A172 (cell line): ENCODE measurements at places on chromosomes 13 and 19. TPM values are rescaled to one million over a fixed set of nuclear protein-coding genes. Genes with fewer than 3 reads are reported as not detected.

DNA sequence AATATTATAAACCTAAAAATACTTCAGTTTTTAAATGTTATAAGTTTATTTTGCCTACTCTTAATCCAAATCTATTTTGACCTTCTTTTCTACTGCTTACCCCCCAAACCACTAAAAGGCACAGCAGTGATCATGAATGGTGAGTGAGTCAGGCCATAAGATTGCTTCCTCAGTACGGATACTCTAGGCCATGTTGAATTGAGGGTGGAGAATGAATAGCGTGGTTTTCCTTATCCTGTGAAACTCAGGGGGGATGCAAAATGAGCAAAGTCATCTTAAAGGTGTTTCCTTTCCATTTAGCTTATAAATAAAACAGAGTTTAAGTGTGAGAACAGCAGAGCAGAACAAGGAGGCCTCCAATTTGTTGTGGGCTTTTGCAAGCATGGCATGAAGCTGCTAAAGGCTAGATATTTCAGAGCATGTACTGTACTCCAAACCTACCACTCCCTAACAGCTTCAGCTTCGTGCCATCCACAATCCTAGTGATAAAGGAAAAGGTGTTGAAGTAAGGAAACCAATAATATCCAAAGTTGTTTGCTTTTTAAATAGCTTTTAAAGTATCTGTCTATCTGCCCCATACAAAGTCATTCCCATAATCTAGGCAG is 25.0 kb downstream of the SERPINE3 start:
- DNase-seq, result peak; percentile 47

The PSG11 gene
- total RNA-seq, result 0.17 and 0.29 TPM in 2 replicates

- peak; percentile 81 for DNase-seq
Measured at GRCh38 chr13:79810669-79811068, 329.7 kb downstream of the NDFIP2 start.

DNA sequence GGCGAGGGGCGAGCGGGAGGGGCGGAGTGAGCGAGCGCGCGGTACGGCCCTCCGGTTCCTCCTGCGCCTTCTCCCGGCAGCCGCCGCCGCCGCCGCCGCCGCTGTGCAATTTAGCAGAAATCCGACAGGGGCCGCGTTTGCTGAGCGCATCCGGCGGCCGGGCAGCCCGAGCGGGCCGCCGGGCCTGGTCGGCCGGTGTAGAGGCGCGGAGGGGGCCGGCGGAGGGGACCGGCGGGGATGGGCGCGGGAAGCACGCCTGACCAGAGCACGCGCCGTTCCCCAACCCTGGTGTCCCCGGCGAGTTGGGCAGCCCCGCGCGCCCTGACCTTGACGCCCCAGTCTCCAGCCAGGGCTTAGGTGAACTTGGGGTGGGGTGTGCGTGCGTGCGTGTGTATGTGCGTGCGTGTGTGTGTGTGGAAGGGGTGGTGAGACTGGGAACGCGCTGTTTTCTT is 144.5 kb upstream of the ZNF536 start:
- peak; percentile 9 for DNase-seq

DNA sequence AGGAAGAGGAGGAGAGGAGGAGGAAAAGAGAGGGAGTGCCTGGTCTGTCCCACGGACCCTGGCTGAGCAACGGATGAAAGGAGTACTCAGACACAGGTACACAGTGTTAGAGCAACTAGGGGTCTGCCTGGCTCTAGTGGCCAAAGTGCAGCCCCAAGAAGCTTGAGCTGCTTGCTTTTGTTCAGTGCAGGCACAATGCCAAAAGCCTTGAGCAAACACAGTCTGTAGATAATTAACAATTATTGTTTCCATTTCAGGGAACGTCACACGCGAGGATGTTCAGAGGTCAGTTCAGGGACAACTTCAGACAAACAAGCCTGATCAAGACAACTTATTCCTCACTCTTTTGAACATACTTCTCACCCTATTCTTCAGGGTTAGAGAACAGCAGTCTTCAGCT is 32.2 kb upstream of the ZNF726 start:
- no peak for DNase-seq

DNA sequence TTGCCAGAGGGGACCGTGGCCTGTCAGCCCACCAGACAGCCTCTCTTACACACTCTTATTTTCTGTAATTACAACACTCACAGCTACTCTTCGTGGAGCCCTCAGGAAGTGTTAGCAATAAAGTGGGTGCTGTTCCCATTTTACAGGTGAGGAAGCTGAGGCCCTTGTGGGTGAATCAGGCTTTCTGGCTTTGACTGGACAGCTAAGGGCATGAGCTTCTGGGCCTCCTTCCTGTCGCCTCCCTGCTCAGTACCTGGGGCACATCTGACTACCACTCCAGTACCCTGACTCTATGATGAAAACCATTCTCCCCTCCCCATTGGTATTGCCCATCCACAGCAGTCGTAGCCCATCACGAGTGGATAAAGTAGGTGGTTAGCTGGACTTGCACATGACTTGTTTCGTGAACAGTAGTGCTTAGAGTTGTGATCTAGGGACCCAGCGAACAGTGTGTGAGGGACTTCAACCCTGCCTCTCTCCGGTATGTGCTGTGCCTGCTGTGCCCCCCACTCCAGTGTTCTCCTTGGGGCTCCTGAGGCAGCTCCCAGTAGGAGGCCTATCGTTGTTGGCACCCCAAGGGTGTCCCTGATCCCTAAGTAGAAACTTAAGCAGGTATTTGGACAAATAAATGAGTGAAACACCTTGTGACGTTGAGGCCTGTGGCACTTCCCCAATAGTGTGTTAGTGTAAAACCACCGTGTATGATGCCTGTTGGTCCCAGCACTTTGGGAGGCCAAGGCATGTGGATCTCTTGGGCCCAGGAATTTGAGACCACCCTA is 38.6 kb downstream of the GATAD2A start:
- DNase-seq, result no peak

GRCh38 chr13:20359335-20359734 is 127.2 kb upstream of the GJB6 start:
- peak; percentile 96 for DNase-seq

The IFNL3 gene
- total RNA-seq, result not detected in 2 replicates
